ENCODE measurements at places on chromosomes 3 and 15.

GRCh38 chr15:68431037-68431791 lies 749 bp downstream of the ITGA11 start:
- peak; percentile 56 for DNase-seq
- no peaks in the 10 kb centered on the region for H3K36me3 ChIP-seq
- H3K27me3 ChIP-seq, result no peaks in the 10 kb centered on the region
- H3K4me3 ChIP-seq, result peak overlapping the region; percentile 87
- peak overlapping the region; percentile 77 for H3K27ac ChIP-seq

DNA sequence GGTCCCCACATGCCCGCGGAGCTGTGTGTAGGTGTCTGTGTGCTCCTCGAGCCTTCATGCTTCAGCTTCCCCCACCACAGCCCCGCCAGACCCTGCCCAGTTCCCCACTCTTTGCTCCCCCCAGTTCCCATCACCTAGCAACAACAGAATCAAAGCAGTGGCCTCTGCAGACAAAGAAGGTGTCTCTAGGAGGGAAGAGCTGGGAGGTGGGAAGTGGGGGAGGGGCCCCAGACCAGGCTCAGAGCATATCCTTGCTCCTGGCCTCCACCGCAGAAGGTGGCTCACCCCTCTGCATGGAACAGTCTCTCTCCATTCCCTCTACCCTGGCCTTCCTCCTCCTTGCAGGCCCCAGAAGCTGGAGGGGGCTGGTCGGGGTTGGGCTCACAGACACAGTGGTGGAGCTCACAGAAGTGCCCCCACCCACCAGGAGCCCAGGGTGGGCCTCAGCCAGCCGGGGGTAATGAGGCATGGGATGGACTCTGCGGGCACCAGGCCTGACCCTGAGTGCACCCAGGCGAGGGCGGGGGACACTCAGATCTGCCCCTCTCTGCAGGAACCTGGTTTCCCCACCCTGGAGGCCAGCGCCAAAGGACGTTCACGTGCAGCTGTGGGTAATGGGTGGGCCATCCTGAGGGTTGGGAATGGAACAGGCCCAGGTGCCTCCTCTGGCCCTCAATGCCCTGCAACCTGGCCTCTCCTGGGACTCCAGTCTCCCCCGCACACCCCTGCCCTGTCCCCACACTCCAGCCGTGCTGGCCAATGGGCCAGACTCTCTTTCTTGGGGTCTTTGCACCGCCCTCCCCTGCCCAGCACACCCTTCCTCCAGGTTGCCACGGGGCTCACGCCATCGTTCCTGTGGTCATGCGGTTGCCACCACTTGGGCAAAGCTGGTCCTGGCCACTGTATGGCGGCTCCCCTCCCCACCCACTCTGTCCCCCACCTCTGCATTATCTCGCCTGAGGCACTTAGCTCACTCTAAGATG lies 53.4 kb downstream of the TPRA1 start:
- H3K4me1 ChIP-seq, result peaks cover under 1% of the 10 kb centered on the region
- no peak overlapping the region for H3K4me3 ChIP-seq
- H3K36me3 ChIP-seq, result no peaks in the 10 kb centered on the region
- no peaks in the 10 kb centered on the region for H3K27me3 ChIP-seq
- no peak for DNase-seq
- no peak overlapping the region for H3K27ac ChIP-seq

- no peak for DNase-seq
- no peaks in the 10 kb centered on the region for H3K27me3 ChIP-seq
- H3K4me1 ChIP-seq, result no peaks in the 10 kb centered on the region
- H3K27ac ChIP-seq, result no peak overlapping the region
- H3K4me3 ChIP-seq, result no peak overlapping the region
Observed at GRCh38 chr3:136658946-136659682, 93.1 kb downstream of the STAG1 start.

DNA sequence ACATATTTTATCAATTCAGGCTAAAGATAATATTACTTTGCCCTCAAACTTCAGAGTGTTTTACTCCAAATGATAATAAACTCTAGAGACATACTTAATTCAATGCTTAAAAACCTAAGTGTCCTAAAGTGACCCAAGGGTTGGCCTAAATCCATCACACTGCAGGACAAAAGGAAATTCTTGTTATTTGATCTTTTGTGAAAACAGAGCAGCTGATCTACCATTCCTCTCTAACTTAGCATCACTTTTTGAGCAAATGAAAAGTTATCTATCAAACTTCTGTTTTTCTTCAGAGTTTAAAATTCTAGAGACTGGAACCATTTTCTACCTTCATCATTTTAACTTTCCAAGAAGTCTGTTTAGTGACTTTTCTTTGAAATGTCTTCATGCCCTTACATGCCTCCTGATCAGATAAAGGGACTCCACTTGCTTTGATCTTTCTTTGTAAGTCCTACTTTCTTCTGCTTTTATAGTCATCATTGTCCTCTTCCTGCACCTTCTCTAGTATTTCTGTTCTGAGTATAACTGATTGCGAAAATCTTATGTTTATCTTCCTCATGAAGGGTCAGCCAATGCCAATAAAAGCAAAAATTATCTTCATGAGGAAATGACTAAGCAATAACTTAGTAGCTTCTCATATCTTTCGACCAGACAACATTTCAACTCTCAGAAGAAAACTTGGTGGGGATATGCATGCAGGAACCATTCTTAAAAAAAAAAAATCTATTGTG lies 378.7 kb upstream of the TGFBR2 start:
- H3K4me3 ChIP-seq, result no peak overlapping the region
- H3K36me3 ChIP-seq, result no peaks in the 10 kb centered on the region
- peak overlapping the region; percentile 49 for H3K27ac ChIP-seq
- H3K4me1 ChIP-seq, result no peaks in the 10 kb centered on the region
- DNase-seq, result no peak
- H3K27me3 ChIP-seq, result no peaks in the 10 kb centered on the region

GRCh38 chr3:160754371-160754854 lies 1.6 kb upstream of the PPM1L start:
- H3K4me1 ChIP-seq, result peaks cover 30% of the 10 kb centered on the region
- no peaks in the 10 kb centered on the region for H3K36me3 ChIP-seq
- peak overlapping the region; percentile 83 for H3K4me3 ChIP-seq

DNA sequence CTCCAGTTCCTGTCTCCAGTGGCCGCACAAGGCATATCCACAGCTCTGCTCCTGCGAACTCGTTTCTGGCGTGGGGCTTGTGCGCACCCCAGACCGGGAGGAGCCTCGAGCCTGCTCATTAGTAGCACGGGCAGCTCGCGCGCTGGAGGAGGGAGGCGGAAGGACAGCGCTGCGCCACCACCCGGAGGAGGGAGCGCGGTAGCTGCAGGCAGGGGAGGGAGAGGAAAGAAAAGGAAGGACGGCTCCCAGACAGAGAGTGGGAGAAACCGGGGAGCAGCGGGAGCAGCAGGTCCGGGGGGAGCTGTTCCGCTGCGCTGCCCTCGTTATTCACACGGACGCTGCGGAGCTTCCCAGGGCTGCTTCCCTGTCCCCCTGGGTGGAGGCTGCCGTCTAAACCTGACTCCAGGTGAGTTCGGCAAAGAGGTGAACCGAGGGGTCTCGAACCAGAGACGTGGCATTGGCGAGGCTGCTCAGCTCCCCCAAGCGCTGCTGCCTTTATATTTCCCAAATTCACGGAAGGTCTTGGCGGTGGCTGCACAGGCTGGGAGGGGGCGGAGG lies 121.3 kb upstream of the ZNF717 start:
- H3K27me3 ChIP-seq, result no peaks in the 10 kb centered on the region
- no peaks in the 10 kb centered on the region for H3K4me1 ChIP-seq
- no peak overlapping the region for H3K4me3 ChIP-seq
- DNase-seq, result peak; percentile 25
- no peaks in the 10 kb centered on the region for H3K36me3 ChIP-seq
- H3K27ac ChIP-seq, result no peak overlapping the region

DNA sequence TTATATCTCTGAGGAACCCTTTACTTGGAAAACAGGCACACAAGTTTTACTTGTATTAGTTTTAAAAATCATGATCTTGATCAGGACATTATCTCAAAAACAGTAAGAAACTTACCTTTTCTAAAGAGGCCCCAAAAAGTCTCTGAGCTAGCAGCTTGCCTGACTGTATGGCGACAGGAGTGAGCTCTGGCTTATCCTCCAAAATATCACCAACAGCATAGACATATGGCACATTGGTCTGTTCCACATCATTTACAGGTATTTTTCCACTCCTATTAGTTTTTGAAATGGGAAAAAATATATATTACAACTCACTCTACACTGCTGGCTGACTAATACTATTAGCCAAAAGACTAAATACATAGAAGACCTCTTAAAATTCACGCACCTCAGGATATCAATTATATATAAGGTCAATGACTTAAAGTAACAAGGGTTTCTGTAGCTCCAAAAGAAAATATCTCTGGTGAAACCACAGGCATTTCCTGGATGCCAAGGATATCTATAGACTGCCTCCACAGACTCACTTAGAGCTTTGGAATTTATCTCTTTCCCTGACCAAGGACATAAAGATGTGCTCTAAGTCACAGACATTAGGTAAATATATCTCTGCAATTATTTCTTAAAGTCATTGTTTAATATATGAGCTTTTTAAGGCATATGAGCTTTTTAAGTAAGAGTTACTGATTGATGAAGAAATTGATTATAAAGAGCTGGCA lies 33.1 kb downstream of the TXNRD3 start:
- H3K36me3 ChIP-seq, result peaks cover 17% of the 10 kb centered on the region
- no peaks in the 10 kb centered on the region for H3K4me1 ChIP-seq
- H3K27me3 ChIP-seq, result no peaks in the 10 kb centered on the region
- DNase-seq, result no peak

GRCh38 chr3:37662785-37663184 lies 198.9 kb upstream of the CTDSPL start:
- no peaks in the 10 kb centered on the region for H3K27me3 ChIP-seq
- peak overlapping the region; percentile 38 for H3K27ac ChIP-seq
- no peak overlapping the region for H3K4me3 ChIP-seq
- DNase-seq, result no peak
- H3K4me1 ChIP-seq, result no peaks in the 10 kb centered on the region

DNA sequence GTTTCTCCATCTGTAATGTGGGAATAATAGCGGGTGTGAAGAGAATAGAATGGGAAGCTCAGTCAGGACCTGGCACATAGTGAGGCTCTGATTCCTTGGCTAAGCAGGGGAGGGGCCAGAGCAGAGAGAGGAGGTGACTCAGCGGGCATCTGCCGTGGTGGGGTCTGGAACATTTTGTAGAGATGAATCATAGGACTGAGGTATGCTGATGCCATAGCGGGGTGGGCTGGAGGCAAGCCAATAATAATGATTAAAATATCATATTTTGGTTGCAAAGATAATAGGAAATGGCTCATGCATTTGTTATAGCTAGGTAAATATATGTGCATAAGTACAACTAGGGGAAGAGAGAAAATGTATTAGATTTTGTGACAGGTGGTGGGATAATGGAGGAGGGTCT lies 11.2 kb downstream of the TGM4 start:
- no peaks in the 10 kb centered on the region for H3K27me3 ChIP-seq
- peaks cover 29% of the 10 kb centered on the region for H3K4me1 ChIP-seq
- H3K36me3 ChIP-seq, result no peaks in the 10 kb centered on the region

GRCh38 chr3:141105828-141106628 lies 54.9 kb downstream of the SPSB4 start:
- H3K4me1 ChIP-seq, result peaks cover 20% of the 10 kb centered on the region
- H3K27me3 ChIP-seq, result no peaks in the 10 kb centered on the region
- H3K27ac ChIP-seq, result no peak overlapping the region
- no peaks in the 10 kb centered on the region for H3K36me3 ChIP-seq

- no peaks in the 10 kb centered on the region for H3K36me3 ChIP-seq
- no peak overlapping the region for H3K27ac ChIP-seq
- no peaks in the 10 kb centered on the region for H3K4me1 ChIP-seq
- H3K27me3 ChIP-seq, result no peaks in the 10 kb centered on the region
- H3K4me3 ChIP-seq, result no peak overlapping the region
Observed at GRCh38 chr15:39083213-39083612, 497.7 kb upstream of the THBS1 start.

DNA sequence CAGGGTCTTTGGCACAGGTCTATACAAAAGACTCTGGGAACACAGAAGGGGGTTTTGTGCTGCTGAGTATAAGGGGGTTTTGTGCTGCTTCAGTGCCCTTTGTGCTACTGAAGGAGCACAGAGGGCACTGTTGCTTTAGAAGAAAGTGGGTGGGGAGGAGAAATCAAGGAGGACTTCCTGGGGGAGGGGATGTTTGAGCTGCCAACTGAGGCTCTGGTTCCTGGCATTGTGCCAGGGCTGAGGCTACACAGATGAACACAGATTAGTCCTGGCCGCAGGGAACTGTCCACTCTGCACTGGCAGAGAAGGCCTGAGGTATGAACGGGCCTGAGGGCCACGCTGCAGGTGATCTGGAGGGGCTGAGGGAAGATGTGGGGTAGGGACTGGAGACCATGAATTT lies 32.2 kb upstream of the SEC13 start:
- H3K27me3 ChIP-seq, result no peaks in the 10 kb centered on the region
- H3K4me1 ChIP-seq, result peaks cover 18% of the 10 kb centered on the region
- H3K36me3 ChIP-seq, result no peaks in the 10 kb centered on the region
- H3K4me3 ChIP-seq, result no peak overlapping the region
- no peak overlapping the region for H3K27ac ChIP-seq

GRCh38 chr3:61564395-61565059 lies 3.2 kb downstream of the PTPRG start:
- H3K4me1 ChIP-seq, result peaks cover 54% of the 10 kb centered on the region
- H3K27me3 ChIP-seq, result no peaks in the 10 kb centered on the region
- DNase-seq, result peak; percentile 85
- peak overlapping the region; percentile 97 for H3K4me3 ChIP-seq

DNA sequence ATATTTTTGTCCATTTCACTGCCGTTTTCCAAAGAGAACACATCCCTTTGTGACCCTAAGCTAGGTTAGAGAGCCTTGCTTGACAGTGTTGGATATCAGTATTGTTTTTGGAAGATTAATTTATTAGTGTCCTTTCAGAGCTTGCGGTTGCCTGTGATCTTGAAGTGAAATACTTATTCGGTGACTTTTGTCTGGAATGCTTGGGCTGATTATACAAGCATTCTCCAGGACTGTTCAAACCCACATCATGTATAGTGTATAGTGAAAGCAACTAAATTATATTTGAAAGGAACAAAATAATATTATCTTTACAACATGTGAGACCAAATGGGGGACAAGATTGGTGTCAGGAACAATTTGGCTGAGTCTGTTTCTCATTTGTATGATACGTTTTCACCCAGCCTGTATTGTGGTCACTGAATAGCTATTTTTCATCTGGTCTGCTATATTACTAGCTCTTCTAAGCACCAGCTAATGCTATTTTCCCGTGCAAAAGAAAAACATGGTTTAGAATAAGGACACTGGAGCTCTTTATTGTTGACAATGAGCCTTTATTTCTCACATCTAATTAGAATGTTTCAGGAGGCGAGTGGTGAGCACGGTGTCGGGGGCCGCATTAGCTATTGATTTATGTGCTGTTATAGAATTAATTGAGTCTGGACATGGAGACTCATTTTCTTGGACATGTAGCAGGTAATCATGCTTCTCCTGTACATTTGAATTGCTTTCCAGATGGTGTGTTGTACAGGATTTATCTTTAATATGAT lies 158.1 kb downstream of the APBA2 start:
- H3K27me3 ChIP-seq, result no peaks in the 10 kb centered on the region
- no peaks in the 10 kb centered on the region for H3K4me1 ChIP-seq
- H3K27ac ChIP-seq, result no peak overlapping the region
- H3K4me3 ChIP-seq, result no peak overlapping the region
- DNase-seq, result no peak

GRCh38 chr15:73558529-73558928 lies 74.7 kb downstream of the NPTN start:
- H3K4me1 ChIP-seq, result no peaks in the 10 kb centered on the region
- H3K27ac ChIP-seq, result no peak overlapping the region
- no peak for DNase-seq
- H3K36me3 ChIP-seq, result peaks cover 44% of the 10 kb centered on the region
- H3K27me3 ChIP-seq, result no peaks in the 10 kb centered on the region
- H3K4me3 ChIP-seq, result no peak overlapping the region

GRCh38 chr3:50445919-50446318 lies 57.5 kb downstream of the CACNA2D2 start:
- no peaks in the 10 kb centered on the region for H3K27me3 ChIP-seq
- DNase-seq, result no peak
- no peak overlapping the region for H3K27ac ChIP-seq
- peaks cover 7% of the 10 kb centered on the region for H3K4me1 ChIP-seq
- H3K4me3 ChIP-seq, result no peak overlapping the region

Data from tibial artery (tissue), 4 donors.